ENCODE measurements at places on chromosomes 6 and 20.

DNA sequence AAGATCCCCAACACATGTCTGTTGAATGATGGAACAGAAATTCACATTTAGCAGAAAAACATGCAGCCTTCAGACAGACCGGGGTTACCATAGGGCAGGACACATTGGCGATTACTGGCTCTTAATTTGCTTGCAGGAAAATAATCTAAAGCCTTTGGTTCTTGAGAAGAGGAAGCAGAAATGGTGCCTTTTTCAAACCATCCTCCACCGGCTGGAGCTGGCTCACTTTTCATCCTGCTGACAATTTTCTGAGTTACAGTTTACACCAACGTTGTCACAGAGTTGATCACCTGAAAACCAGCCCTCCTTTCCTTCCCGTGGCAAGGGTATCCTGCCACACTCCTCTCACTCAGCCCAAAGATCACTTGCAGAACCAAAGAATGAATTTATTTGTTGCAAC lies 32.6 kb downstream of the SF3B5 start:
- DNase-seq = no peak

DNA sequence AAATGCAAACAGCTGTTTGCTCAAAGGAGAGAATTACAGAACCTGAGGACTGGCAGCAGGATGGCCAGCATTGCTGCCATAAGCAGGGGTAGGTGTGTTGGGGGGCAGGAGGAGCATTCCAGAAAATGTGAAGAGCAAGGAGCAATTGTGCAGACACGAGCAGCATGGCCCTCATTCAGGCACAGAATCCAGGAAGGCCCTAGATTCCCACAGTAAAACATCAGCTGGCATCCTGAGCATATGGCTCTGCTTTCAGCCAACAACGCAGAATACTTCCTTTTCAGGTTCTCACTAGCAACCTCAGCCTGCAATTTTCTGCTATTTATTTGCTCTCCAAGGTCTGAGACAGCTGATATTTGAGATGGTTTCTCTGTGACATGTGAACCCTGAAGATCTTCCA lies 243.4 kb upstream of the POU3F2 start:
- no peak for DNase-seq

DNA sequence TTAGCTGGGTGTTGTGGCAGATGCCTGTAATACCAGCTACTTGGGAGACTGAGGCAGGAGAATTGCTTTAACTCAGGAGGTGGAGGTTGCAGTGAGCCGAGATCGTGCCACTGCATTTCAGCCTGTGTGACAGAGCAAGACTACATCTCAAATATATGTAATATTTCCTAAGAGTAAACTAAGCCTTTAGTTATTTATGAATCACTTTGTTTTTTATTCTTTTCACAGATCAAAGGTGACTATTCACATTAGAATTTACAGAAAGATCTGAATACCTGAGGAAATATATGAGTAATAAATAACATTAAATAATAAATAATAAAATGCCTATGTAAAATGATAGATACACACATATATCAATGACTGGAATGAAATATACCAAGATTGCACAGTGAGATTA lies 630.8 kb upstream of the IMPG1 start:
- DNase-seq = no peak

DNA sequence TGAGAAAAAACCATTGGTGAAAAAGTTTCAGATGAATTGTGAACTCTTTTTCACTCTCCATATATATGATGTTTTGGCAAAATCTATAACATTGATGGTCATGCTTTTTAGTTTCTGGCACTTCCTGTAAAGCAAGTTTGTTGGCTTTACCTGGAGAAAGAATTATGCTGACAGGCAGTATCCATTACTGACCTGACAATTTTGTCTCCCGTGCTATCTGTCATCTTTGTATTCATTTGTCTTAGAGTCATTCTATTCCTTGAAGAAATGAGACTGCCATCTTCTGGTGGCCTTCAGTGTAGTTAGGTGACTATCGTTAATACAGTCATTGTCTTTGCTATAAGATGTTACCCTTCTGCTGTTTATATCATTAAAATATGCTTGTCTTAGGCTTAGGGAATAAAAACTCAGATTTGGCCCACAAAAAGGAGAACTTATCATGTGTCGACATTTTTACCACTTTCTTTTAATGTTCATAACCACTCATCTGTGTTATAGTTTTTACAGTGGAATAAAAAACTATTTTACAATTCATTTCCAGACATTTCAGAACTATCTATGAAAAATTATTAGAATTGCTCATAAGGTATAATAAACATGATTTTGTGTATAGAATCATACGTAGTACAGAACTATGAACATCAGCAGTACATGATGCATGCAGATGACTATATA lies 707.0 kb downstream of the EPM2A start:
- DNase-seq = no peak

- no peak for DNase-seq
Observed at GRCh38 chr6:87881342-87881895, 166.2 kb upstream of the SPACA1 start.

GRCh38 chr6:24778121-24778520 lies 3.4 kb downstream of the GMNN start:
- no peak for DNase-seq

DNA sequence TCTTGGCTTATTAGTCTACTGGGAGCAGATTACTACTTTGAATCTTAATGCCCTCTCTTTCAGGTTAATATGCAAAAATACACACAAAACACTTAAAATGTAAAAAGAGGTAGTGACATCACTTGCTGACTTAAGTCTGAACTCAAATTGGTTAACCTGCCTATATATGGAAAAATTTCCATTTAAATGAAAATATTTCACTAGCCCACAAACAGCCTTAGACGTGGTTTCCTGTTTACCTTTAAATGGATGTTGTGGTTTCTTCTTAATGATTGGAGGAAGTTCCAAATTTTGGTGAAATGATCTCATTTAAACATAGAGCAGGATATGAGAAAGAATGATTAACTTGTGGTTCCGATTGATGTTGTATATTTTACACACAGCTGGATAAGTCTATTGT lies 553.7 kb downstream of the CD109 start:
- DNase-seq = peak; percentile 1

DNA sequence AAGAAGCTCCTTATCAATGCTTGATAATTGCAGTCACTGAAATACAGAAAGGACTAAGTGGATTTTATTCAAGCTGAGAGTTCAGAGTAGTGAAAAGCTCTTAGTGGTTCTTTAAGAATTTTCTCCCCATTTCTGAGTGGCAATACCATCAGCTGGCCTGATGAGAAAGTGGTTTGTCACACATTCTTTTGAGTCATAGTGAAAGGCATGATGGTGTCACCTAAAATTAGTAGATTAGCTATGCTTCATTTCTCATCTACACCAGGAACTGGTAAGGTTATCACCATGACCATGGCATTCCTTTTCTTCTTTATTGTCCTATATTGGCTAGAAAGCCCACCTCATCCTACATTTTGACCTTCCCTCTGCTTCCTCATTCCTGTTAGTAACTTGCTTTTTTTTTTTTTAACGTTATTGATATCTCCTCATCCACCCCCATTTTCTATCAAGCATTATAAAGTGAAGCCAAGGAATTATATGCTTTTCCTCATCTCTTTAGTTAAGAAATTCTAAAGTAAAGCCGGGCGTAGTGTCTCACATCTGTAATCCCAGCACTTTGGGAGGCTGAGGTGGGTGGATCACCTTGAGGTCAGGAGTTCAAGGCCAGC lies 67.4 kb upstream of the LOC128125822 start:
- no peak for DNase-seq
